Renal cortical epithelial cell (primary cell): ENCODE measurements at places on chromosomes 2 and 18. TPM values are rescaled to one million over a fixed set of nuclear protein-coding genes. Genes with fewer than 3 reads are reported as not detected.
A peak's percentile ranks its signal among the peaks of the same experiment; 100 is the strongest.

The SIGLEC15 gene
- 1.1 and 2.1 TPM in 2 replicates for total RNA-seq

The LYG1 gene
- 0.70 TPM in 1 of 2 replicates, not detected in the other for total RNA-seq

The RRM2 gene
- 3.4 and 17.9 TPM in 2 replicates for total RNA-seq

The RBM45 gene
- total RNA-seq: 22.1 and 24.0 TPM in 2 replicates

The SCYGR4 gene
- total RNA-seq: not detected in 2 replicates

- no peak for DNase-seq
Observed at GRCh38 chr2:60804473-60804872, 48.4 kb downstream of the PAPOLG start.

DNA sequence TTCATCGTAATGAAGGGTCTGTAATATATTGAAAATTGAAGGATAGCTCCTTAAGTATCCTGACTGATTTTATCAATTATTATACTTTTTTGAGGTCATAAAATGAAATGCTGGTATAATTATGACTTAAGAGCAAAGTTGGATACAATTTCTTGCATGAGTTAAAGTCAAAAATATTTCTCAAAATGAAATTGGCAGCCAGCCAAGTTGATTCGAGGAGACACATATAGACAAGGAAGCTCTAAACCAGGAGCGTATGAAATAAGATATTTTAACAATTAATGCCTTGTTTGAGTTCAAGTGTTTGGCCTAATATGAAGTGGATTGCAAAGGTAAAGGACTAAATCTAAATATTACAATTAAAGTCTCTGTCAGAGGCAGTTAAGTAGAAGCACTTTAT is 260.4 kb upstream of the DSEL start:
- no peak for DNase-seq

GRCh38 chr2:70467831-70468779 is 85.5 kb downstream of the TGFA start:
- DNase-seq: no peak

- DNase-seq: peak; percentile 67
Observed at GRCh38 chr2:24409700-24410556, 49.6 kb upstream of the ITSN2 start.

- DNase-seq: peak; percentile 30
Observed at GRCh38 chr2:112198780-112199179, 56.1 kb downstream of the ZC3H8 start.

DNA sequence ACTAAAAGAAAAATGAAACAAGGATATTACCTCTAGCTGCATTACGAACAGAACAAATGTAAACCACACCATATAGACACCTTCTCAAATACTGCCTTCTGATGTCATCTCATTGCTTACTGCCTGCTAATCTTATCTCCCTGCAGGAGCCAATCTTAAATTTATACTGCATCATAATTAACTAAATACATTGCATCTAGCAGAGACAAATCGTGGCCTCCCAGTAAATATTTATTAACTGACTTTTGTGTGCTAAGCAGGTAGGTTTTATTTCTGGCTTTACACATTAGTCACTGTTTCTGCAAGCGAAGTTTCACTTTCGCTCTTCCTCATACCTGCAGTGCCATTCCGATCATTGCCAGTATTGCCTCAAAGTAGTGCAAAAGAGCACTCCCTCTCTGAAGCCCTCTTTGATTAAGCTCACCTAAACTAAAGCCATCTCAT is 67.5 kb downstream of the SPATS2L start:
- DNase-seq: peak; percentile 74

DNA sequence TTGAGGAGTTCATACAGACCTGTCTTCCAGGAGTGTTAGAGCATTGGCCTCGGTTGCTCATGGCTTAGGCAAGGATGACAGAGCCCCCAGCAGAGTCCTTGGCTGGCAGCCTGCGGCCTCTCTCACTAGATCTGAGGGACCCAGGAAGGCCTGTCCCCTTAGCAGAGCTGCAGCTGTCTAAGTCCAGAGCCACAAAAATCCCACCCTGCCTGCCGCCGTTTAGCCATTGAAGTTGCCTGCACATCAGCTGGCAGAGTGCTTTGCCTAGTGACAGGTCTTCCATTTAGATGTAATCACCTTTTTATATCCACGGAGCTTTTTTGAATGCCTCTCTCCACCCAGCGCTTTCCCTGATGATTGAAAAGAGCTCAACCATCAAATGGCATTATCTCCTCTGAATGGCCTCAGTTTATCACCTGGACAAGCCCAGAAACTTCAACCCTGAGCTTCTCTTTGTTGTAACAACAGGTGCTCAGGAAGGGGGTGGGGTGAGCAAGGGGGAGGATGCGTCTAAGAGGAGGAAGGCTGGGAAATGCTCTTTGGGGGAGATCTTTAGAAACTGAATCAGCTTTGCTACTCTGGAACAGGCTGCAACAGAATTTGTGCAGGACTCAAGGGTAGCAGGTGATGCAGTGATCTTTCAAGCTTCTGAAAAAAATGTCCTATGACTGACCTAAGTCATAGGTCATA is 71.9 kb downstream of the TNP1 start:
- DNase-seq: no peak

GRCh38 chr2:108613261-108614042 is 79.2 kb downstream of the LIMS1 start:
- DNase-seq: no peak

DNA sequence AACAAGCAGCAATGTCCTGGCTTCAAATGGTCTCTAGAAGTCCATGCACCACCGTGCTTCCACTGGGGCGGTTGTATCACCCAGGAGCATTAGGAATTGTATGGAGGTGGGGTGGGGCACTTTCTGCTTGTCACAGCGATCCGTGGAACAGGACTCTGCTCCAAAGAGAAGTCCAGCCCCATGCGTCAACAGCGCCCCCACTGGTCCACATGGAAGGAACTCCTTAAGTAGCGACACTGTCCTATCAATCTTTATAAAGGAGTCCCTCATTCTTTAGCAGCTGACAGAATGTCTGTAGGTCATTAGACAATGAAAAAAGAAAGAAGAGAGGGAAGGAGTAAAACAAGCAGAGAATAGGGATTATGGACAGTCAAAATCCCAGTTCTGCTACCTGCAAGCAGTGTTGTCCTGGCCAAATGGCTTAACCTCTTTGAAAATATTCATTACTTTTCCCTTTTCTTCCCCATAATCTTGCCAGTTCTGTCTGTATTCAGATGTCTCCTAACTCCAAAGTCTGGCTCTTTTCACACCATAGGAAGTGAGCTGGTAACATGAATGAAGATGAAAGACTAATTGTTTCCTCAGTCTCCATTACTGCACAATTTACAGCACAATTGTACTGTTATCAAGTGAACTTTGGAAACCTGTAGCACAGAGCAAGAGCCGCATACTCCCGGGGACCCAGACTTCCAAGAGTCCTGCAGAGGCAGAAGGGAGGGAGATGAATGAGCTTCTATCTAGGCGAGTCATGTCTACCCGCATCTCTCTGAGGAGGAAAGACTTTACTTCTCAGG is 9.9 kb downstream of the NFE2L2 start:
- no peak for DNase-seq

DNA sequence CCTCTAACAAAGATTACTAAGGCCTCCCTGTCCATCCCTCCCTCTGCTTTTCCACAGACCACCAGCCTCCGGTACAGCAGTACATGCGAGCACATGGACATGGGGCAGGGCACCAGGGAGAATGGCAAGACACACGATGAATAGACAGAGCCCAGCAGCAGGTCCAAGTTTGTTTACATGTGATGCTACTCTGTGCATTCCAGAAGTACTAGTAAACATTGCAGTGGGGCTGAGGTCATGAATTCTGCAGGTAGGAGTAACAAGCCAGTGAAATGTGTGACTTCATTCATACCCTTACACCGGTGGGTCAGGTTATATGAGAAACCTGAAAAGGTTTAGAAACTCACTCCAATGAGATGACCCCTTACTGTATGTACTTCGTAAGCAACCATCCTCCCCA is 205.7 kb downstream of the BCL11A start:
- DNase-seq: no peak

GRCh38 chr18:48582946-48583345 is 44.1 kb downstream of the CTIF start:
- no peak for DNase-seq

DNA sequence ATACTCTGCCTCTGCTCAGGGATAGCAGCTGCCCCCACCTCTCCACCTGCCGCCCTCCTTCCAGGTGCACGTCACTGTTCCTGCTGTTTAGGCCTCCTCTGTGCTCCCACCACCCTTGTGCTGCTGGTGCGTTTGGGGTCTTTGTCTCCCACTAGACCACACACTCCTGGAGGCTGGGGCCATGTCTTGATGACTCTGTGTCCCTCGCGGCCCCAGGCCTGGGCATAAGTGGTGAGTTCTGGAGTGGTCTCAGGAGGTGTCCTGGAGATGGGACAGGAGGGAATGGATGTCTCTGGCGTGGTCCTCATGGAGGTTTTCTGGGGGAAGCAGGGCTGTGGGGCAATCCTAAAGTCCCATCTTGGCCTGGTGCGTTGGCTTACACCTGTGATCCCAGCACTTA is 132.1 kb downstream of the TFCP2L1 start:
- DNase-seq: no peak

- DNase-seq: no peak
Observed at GRCh38 chr2:96267159-96267971, 1.3 kb downstream of the CIAO1 start.

DNA sequence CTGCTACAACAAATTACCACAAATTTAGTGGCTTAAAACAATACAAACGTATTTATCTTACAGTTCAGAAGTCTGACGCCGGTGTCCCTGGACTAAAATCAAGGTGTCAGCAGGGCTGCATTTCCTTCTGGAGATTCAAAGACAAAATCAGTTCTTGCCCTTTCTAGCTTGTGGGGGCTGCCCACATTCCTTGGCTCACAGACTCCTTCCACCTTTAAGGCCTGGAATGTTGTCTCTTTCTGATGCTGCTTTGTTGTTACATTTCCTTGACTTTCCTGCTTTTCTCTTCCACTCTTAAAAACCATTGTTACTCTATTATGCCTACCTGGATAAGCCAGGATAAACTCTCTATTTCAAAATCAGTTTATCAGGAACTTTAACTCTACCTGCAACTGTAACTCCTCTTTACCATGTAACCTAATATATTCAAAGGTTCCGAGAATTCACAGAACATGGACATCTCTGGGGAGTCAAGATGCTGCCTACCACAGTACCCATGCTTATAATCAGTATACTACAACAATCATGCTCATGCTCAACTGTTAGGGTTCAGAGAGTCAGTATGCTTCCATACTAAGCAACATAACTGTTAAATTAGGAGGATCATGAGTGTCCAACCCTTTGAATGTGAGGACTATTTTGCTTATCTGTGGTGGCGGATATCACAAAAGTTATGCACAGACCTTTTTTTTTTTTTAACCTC is 27.4 kb downstream of the YES1 start:
- no peak for DNase-seq

DNA sequence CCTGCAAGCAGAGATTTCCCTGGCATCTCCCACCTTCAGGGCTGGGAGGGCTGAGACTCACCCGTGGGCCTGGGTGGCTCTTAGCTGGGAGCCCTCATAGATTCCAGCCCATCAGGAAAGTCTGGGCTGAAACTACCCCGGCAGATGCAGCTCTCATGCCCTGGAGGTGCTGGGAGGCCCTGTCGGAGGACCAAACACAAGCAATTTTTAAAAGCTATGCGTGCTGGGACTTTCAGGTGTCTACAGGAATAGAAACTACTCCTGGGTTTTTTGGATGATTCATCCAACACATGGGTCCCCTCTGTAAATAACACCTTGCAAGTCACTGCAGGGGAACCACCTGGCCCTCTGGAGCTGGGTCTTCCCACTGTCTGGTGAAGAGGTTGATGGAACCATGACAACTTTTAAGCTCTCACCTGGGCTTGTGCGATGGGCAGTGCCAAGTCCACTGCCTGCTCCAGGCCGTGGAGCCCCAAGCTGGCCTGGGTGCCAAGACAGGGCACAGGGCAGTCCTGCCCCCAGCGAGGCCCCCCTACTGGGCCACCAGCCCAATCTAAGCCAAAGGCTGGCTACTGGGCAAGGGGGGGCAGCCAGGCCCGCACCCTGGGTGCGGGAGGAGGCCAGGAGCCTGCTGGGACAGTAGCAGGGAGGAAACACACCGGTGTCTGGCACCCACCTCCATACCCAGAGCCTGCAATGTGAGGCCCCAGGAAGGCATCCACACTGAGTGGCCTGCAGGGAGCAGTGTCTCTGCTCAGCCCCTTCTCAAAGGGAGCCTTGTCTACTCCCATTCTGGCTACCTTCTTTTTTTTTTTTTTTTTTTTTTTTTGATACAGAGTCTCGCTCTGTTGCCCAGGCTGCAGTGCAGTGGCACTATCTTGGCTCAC is 1.1 kb upstream of the GPR55 start:
- DNase-seq: no peak

- no peak for DNase-seq
Observed at GRCh38 chr2:56325661-56326345, 142.0 kb downstream of the CCDC85A start.

DNA sequence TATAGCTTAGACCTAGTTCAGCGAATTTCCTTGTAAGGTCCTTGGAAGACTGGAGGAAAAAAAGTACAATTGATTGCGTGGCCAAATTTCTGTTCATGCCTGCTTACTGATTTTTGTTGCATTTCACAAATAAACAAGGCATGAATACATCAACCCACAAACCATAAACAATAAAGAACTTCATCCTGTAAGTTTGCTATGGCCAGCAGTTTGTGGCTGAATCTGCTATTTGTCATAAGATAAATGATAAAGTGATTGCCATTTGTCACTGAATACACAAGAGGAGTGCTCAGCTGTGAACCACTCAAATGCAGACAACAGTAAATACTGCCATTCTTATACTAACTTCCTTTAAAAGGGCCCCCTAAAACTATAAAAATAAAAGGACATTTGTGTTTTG is 259.5 kb downstream of the CCDC178 start:
- no peak for DNase-seq

- DNase-seq: no peak
Observed at GRCh38 chr2:43307046-43307445, 80.6 kb upstream of the ZFP36L2 start.

GRCh38 chr2:151523850-151524249 is 114.1 kb downstream of the RIF1 start:
- DNase-seq: peak; percentile 0

DNA sequence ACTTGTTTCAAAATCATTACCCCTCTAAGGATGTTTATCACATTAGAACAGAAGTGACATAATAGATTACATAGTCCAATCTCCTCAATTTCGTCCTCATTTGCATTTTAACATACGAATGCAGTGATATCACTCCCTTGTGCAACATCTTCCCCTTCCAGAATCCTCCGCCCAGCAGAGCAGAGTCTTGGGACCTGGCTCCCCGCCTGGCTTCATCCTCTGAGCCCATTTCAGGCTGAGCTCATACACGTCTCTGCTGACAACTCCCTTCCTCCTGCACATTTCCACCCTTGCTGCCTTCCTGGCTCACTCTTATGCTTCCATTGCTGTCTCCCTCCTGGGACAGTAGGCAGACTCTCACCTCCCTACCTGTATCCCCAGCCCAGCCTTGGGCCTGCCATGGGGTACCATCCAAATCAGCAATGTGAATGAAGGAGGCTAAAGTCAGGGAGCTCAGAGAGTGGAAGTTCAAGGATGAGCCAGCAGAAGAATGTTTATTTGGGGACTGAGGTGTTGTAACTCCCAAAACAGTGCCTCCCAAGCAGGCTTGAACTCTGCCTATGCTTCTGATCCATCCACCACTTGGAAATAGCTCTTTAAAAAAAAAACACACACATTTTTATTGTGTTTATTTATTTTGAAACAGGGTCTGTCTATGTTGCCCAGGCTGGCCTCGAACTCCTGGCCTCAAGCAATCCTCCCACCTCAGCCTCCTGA is 165.2 kb downstream of the TMEM200C start:
- no peak for DNase-seq
